Activated CD4-positive, alpha-beta T cell treated with anti-CD3 and anti-CD28 coated beads, Interleukin-2, amount 50 U/mL, for 1 hour (primary cell): ENCODE measurements at places on chromosomes 1 and 21.
A peak's percentile ranks its signal among the peaks of the same experiment; 100 is the strongest.

DNA sequence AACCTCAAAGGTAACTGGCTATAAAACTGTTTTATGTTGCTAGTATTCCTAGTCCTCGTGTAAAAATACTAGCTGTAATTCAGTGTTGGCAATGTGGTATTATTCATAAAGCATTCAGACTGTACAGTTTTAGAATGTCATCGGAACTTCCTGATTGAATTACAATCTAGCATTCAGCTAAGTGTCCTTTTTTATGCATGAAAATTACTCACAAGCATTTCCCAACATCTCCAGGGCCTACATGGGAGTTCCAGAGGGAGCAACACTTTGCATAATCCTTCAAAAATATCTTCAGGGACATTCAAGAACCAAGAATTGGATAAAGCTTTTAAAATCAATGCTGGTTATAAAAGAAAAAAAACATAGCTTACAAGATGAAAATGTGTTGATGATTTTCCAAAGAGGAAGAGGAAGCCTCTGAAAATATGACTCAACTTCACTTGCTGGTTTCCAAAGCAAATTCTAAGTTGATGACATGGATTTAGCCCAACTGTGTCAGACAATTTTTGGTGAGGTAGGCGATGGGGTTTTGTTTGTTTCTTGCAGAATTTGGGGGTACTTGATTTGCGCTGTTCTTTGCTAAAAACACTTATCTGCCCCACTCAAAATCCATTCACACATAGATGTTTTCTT, 137.8 kb downstream of the SLC44A5 start:
- no peak for DNase-seq

- no peak for DNase-seq
Measured at GRCh38 chr1:63453232-63453631, 69.8 kb downstream of the ITGB3BP start.

DNA sequence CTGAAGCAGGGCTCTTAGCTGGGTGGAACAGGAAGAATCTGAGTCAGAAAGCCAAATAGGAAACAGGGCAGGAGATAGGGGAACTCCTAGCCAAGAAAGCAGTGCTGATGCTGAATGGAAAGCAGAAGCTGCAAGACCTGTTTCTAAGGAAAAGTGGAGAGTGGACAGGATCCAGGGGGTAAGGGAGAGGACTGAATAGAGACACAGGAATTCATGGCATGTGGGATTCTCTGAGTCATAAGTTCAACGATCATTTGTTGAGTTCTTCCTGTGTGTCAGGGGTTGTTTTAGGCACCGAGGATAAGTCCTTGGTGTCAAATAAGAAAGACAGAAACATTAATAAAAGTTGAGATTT, 153.8 kb upstream of the FGGY start:
- no peak for DNase-seq

- no peak for DNase-seq
Measured at GRCh38 chr1:20719871-20720620, 2.2 kb upstream of the KIF17 start.

DNA sequence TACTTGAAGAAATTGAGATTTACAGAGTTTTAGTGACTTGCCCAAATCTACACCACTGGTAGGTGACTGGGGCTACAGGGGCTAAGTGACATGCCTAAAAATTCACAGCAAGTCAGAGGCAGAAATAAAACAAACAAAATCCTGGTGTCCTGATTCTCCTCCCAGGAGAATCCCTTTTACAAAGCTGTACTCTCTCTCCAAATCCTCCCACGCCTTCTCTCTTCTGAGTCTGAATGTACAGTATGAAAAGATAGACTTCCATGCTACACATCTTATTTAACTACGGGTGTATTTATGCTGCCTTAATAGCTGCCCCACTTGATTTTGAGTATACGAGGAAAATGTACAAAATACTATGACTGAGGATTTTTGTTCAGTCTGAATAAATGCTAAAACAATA, 65.4 kb downstream of the SGIP1 start:
- DNase-seq: no peak

- no peak for DNase-seq
Measured at GRCh38 chr1:247165674-247166073, 6.1 kb downstream of the ZNF124 start.

GRCh38 chr1:176733661-176734060, 270.7 kb downstream of the PAPPA2 start:
- no peak for DNase-seq

GRCh38 chr1:187257476-187257875, 428.7 kb downstream of the PLA2G4A start:
- no peak for DNase-seq

DNA sequence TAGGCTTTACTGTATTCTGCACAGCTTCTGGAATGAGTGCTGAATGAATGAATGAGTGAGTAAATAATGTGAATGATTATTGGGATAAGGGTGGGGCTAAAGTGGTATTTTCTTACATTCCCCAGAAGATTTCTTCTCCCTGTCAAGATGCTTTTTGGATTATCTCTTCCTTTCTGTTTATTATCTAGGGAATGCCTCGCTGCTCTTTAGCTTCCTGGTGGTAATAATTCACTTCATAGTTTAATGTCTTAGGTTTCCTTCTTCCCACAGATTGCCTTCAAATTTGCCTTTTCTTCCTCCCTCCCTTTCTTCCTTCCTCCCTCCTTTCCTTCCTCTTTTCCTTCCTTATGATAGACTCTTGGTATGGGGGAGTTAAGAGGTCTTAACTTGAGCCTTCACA, 24.0 kb downstream of the DDR2 start:
- no peak for DNase-seq

DNA sequence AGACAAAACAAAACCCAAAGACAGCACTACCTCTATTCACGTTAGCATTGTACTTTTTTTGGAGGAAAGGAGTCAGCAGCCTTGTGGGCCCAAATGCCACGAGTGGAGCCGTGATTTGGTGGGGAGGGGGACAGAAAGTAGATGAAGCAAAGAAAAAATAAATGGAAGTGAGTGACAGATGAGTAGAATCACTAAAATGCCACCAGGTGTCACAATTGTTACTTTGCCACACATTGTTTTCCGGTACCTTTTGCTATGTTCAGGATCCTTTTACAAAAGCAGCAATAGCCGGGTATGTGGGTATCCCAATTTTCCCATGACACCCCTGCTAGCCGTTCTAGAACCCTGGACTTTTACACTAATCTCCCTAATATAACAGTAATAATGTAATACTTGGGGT, 85.0 kb upstream of the AK4 start:
- DNase-seq: no peak

- DNase-seq: no peak
Measured at GRCh38 chr1:203931953-203932352, 70.6 kb downstream of the SNRPE start.

GRCh38 chr1:34816778-34817177, 24.0 kb downstream of the GJA4 start:
- no peak for DNase-seq

DNA sequence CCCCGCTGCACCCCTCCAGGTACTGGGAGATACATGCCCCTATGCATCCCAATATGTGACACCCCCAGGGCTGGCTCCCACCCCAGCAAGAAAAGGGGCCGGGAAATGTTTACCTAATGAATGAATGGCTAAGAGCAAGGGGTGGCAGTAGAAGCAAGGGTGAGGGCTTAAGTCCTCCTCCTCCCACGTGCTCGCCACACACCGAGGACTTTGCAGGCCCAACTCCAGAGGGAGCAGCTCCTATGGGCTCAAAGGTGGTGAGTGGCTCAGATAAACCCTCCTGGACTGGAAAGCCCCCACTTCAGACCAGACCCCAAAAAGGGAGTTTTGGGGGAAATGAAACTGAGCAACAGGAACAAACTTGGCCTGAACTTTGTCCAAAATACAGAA, 11.4 kb downstream of the SLC45A3 start:
- no peak for DNase-seq

GRCh38 chr1:24893431-24893830, 36.6 kb downstream of the RUNX3 start:
- no peak for DNase-seq

GRCh38 chr1:154973344-154974101, 958 bp upstream of the CKS1B start:
- DNase-seq: peak; percentile 91

DNA sequence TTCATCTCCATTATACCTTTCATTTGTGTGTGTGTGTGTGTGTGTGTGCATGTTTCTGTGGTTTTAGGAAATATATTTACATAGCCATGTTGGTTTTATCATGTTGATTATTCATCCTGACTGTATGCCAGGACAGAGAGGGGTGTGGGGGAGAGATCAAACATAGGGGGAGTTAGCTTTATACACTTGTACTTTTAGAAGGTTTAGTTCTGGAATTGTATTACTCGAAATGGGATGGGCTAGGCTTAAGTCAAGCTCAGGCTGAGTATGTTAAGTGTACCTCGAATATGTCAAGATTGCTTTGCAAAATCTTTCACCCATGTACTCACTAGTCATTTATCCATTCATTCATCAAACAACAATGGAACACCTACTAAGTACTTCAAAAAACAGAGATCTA, 123.3 kb downstream of the HMCN1 start:
- no peak for DNase-seq

- no peak for DNase-seq
Measured at GRCh38 chr1:164559342-164560051, 513 bp downstream of the PBX1 start.

DNA sequence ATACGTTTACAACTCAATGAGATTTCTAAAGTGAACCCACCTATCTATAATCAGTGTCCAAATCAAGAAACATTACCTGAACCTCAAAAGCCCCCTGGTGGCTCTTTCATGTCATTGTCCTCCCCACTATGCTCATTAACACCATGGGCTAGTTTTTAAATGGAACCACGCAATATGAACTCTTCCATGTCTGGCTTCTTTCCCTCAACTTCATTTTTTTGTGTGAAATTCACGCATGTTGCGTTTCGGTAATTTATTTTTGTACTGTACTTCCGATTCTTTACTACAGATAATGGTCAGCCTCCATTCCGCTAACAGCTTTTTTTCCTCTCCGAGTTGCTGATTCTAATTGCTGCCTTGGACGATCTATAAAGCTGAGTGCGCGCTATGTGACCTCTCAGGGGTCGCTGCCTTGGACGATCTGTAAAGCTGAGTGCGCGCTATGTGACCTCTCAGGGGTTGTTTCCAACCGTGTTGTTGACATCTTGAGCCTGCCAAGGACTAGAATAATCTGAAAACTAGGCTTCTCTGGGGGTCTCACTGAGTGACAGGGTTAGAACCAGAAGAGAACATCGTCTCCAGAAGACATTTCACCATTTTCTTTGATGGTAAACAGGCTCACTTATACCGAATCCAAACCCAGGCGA, 1.1 kb upstream of the CACYBP start:
- DNase-seq: peak; percentile 33

- DNase-seq: no peak
Measured at GRCh38 chr1:9235096-9235459, 504 bp downstream of the H6PD start.

- no peak for DNase-seq
Measured at GRCh38 chr1:160519642-160520435, 3.2 kb downstream of the SLAMF6 start.

- no peak for DNase-seq
Measured at GRCh38 chr1:3266870-3267549, 187.5 kb upstream of the ARHGEF16 start.

GRCh38 chr1:235403593-235403992, 36.4 kb downstream of the TBCE start:
- DNase-seq: no peak

- DNase-seq: no peak
Measured at GRCh38 chr1:210372491-210372890, 43.8 kb downstream of the HHAT start.
